ENCODE measurements at places on chromosomes 7 and 10.

DNA sequence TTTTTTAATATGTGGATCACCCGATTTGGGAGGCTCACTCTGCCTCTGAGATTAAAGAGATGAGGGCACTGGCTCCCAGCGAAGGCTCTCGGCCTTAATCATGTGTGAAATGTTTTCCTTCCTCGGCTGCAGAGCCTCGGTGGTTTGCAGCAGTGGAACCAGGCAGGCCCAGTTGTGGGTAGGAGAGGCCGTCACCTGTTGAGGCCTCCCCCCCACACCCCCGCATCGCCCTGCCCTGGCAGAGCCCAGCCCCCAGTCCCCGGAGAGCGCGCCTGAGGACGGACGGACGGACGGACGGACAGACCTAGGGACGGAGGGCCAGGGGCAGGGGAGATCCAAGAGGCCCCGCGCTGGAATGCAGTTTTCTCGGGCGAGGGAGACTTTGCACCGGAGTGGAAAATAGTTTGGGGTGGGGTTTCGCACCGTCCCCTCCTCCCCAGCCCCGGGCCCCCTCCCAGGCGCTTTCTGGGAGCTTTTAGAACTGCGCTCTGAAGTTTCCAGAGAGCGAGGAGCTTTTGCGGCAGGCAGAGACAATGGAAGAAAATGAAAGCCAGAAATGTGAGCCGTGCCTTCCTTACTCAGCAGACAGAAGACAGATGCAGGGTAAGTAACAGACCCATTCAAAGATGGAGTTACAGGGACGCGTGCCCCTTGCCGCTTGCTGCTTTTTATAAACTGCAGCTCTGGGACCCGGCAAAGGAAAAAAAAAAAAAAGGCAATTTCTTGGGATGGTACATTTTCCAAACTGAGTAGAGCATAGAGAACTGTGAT, at the start of gene KIAA1217:
Gene KIAA1217, plus strand, starts transcription at position 478 of the 771 bp plus-strand sequence. Its CDS starts 56 bp downstream, at position 534.
- DNase-seq = no peak

GRCh38 chr10:21510241-21511094, 15.0 kb downstream of the SKIDA1 start:
- DNase-seq = no peak

DNA sequence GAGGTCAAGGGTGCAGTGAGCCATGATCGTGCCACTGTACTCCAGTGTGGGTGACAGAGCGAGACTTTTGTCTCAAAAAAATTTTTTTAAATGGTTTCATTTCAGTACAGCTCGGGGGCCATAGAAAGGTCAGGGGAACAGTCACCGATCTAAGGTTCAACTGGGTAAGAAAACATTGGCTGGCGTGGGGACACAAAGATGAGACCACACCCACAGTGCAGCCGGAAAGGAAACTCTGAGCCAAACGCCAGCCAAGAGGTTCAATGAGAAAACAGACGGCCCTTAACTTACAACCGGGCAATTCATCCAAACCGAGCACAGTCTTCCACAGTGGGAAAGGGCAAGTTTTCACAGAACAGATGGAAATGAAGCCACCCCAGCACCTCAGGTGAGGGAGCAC, 65.1 kb downstream of the SLC37A3 start:
- no peak for DNase-seq

DNA sequence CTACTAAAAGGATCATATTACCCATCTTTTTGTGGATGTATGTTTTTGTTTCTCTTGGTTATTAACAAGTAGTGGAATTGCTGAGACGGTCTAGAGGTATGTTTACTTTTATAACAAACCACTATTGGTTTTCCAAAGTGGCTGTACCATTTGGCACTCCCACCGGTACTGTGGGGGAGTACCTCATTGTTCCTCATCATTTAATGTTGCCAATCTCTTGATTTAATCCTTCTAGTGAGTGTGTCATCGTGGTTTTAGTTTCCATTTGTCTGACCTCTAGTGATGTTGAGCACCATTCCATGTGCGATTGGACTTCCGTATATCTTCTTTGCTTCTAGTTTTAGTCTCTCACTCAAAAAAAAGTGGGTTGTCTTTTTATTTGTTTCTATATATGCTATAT, 50.4 kb downstream of the RBM33 start:
- DNase-seq = no peak
